ENCODE measurements at places on chromosomes 7 and 10.

DNA sequence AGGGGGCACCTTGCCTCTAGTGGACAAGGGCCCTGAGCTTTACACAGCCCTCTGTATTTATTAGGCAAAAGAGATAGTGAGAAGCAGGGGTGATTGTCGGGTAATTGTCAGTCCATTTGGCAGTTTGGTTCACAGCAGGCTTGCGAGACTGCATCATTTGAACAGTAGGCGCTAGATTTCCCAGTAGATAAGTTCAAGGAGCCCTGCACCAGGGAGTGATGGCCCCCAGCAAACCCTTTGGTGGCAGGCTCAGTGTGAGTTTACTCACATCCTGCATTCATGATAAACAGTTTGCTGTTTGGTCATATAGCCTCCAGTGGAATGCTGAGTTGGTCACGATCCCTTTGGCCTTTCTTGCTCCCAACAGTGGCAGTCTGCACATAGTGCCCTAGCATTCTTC is 59.4 kb downstream of the MARCHF5 start:
- no peak for DNase-seq

DNA sequence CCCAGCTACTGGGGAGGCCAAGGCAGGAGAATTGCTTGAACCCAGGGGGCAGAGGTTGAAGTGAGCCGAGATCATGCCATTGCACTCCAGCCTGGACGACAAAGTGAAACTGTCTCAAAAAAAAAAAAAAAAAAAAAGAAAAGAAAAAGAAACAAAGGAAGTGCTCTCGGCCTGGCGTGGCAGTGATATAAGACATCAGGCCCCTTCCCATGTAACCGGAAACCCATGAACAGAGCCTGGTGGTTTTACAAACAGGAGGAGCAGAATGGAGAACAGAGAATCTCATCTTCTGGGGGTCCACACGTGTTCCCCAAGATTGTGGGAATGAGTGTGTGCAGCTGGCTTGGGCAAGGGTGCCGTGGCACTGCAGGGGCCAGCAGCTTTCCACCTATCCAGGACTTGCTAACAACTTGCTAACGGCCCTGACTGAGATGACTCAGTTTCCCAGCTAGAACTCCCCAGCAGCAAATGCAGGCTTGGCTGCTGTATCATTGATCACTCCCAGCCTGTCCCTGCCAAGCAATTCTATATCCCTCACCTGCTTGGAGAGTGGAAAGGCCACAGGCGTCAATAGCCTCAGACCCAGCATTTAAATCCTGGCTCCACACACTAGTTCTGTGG is 103.0 kb downstream of the COL26A1 start:
- peak; percentile 73 for DNase-seq

DNA sequence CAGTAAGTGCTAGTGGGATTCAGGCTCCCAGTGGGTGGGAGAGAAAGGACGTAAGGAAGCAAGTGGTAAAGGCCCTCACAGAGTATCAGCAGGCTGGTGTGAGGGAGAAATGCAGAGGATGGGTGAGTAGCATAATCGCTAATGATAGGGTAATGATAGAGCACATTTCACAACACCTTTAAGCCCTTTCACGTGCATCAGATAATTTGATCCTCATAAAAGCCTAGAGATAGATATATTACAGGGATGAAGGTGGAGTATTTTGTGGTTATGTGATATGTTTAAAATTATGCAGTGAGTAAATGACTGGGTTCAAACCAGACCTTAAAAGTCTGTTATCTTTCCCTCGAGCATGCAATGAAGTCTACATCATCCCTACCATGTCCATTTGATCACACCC is 10.3 kb downstream of the LEP start:
- no peak for DNase-seq

GRCh38 chr10:63331586-63331985 is 134.2 kb downstream of the JMJD1C start:
- DNase-seq: no peak

DNA sequence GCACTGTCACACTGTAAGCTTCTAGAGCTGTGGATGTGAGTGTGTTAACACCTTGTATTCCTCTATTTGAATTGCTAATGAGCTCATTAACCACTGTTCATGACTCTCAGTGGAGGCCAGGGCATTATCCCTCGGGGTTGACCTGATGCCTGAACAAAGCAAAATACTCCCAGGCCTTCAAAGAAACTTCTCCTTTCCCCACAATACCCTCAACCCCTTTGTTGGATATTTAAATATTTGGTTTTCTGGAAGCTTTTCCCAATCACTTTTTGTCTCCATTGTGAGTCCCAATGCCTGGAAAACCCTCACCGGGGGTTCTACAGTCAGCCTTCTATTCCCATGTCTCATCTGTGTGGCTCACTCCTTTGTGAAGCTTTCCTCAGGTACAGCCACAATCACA is 780.1 kb downstream of the PHTF2 start:
- DNase-seq: no peak

DNA sequence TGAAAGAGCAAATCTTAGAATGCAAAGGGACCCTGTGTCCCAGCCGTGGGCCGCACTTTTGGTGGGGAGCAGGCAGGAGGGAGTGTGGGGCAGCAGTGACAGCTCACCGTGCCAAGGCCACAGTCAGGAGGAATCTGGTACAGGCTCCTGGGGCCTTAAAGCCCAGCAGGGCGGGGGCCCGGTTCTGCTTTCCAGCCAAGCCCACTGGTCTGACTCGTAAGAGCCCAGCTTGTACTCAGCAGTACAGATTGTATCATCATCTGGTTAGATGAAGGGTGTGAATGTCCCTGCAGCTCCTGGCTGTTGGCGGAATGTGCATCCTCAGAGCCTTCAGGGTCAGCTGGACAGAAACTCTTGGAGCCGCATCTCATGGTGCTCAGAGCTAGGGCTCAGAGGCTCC is 30.5 kb upstream of the TRIM8 start:
- no peak for DNase-seq

DNA sequence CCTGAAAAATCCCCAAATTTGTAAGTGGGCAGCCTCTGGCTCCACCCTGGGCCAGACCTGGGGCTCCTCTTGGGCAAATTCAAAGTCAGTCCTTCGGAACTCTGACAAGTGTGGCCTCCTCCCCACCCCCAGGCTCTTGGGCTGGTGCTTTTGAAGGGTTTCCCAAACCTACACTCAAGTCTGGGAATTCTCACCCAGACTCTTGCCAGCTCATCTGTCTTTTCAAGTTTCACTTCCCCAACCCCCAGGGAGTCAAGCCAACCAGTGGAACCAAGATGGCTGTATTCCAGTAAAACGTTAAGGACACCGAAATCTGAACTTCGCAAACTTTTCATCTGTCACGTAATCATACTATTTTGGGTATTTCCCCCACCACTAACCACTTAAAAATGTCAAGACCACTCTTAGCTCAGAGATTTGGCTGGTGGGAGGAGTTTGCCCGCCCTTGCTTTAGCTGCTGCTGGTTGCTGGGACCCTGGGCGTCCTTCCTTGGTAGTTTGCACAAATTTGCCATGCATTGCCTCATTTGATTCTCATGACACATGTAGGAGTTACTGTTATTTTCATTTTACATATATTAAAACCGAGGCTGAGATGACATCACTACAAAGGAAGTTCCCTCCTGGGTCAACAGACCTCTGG is 1.7 kb upstream of the MYO1G start:
- DNase-seq: peak; percentile 65

- DNase-seq: no peak
These were observed 103.8 kb downstream of the ARMH3 start for GRCh38 chr10:101952191-101952590.

DNA sequence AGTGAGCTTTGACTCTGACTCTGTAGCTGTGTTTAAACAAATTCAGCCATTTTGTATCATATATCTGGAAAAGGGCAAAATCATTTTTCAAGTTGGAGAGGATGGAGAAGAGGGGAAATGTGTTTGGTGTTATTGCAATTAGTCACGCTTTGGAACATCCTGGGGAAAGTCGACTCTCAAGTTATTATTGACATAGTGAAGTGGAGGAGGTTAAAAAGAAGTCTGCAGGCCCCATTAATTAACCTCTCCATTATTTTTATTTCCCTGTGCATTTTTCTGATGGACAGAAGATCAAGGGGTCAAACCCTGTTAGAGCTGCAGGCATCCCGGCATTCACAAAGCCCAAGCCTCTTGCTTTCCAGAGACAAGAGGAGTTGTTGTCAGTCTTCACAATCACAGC is 132.6 kb downstream of the TEX36 start:
- no peak for DNase-seq

DNA sequence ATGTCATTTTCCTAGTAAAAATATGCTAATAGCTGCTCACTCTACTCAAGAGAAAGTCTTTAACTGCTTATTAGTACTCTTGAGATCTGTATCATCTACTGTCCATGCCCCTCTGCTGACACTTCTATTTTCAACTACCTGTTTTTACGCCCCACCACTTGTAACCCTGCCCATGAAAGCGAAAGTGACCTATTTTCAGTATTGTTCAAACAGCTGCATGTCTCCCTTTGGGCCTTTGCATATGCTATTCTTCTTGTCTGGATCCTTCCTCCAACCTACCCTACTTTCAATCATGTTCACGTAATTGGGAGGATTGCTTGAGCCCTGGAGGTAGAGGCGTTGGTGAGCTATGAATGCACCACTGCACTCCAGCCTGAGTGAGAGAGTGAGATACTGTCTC is 1481.3 kb downstream of the GATA3 start:
- DNase-seq: no peak

- DNase-seq: no peak
These were observed 95.2 kb downstream of the PLCE1 start for GRCh38 chr10:94088926-94089381.

GRCh38 chr10:43574906-43575305 is 490 bp upstream of the ZNF239 start:
- no peak for DNase-seq

- DNase-seq: no peak
These were observed 76.6 kb upstream of the TNRC18 start for GRCh38 chr7:5500056-5500776.

GRCh38 chr7:3578399-3578798 is 277.3 kb downstream of the SDK1 start:
- no peak for DNase-seq

- DNase-seq: no peak
These were observed 42.9 kb downstream of the PAX2 start for GRCh38 chr10:100788002-100788903.

GRCh38 chr7:25486656-25487055 is 258.4 kb upstream of the NPVF start:
- DNase-seq: no peak

DNA sequence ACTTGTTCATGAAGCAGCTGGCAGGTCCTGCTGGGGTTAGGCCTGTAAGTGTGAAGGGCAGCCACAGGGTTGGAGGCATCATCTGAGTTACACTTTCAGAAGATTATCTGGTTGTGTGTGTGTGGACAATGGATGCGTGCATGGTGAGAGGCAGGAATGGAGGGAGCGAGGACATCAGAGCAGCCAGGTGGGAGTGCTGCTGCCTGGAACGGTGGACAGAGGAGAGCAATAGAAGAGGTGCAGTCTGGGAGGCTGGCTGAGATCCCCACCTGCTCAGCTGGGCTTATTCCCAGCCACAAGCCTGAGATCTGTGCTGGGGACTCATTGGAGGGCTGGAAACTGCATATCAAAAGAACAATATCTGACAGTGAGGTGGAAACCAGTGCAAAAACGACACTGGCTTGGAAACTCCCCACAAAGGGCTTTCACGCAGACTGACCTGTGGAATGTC is 17.9 kb downstream of the ZNF488 start:
- no peak for DNase-seq

- no peak for DNase-seq
These were observed 61.4 kb downstream of the ST7 start for GRCh38 chr7:117014673-117015133.

GRCh38 chr7:128361411-128362379 is at the start of gene PRRT4:
TSS of gene PRRT4 (minus strand) at chr7:128361690.
- DNase-seq: peak; percentile 55

- DNase-seq: no peak
These were observed 16.4 kb downstream of the HOXA1 start for GRCh38 chr7:27079234-27079975.

DNA sequence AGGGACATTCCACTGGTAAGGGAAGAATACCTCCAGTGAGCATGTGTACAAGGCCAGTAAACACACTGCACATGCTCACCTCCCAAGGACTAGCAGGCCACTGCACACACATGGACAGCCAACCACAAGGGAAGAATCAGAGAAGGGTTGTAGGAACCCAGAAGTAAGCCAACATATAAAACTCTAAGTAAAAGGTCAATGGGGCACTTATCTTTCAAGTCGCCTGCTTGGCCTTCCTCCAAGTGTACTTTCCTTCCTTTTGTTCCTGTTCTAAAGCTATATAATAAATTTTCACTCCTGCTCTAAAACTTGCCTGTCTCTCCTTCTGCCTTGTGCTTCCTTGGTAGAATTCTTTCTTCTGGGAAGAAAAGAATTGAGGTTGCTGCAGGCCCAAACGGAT is 33.0 kb downstream of the ORC5 start:
- no peak for DNase-seq

- no peak for DNase-seq
These were observed 922 bp downstream of the CXCL12 start for GRCh38 chr10:44383749-44384600.

DNA sequence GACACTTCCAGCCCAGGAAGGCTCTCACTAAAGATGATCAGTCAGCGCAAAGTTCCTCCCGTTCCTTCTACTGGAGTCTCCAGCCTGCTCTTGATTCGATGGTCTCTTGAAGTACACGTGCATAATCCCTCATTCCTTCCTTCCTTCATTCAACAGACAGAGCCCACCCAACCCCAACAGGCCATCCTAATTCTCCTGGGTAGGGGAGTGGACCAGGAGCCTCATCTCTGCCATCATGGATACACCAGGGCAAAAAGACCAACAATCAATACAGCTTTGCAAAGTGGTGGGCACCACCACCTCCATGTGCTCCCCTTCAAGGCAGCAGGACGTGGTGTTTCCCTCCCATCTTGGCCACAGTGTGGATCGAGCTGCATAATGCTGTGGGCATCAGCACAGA is 446.3 kb downstream of the GRID1 start:
- DNase-seq: no peak

- DNase-seq: no peak
These were observed 105.0 kb downstream of the TES start for GRCh38 chr7:116315293-116315692.

Data from CD4-positive, CD25-positive, alpha-beta regulatory T cell (primary cell).